Natural killer cell (primary cell): ENCODE measurements at places on chromosomes 3 and 15. TPM values are rescaled to one million over a fixed set of nuclear protein-coding genes. Genes with fewer than 3 reads are reported as not detected.

- DNase-seq: peak; percentile 29
Measured at GRCh38 chr15:70435369-70435768, 328.0 kb downstream of the UACA start.

DNA sequence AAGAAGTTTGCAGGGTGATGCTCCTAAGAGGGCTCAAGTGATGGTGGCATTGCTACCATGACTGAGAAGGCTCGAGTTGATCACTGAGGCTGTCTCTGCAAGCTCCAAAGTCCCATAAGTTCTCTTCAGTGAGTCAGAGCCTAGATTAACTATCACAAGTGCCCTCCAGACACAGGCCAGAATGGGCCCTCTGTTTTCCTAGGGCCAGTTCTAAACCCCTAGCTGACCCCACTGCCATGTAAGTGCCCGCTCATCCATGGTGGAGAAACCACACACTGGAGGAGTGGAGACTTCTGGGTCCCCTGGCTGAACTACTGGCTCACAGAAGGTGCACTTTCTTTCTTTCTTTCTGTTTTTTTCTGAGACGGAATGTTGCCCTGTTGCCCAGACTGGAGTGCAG lies 87.6 kb upstream of the WNT5A start:
- no peak for DNase-seq

DNA sequence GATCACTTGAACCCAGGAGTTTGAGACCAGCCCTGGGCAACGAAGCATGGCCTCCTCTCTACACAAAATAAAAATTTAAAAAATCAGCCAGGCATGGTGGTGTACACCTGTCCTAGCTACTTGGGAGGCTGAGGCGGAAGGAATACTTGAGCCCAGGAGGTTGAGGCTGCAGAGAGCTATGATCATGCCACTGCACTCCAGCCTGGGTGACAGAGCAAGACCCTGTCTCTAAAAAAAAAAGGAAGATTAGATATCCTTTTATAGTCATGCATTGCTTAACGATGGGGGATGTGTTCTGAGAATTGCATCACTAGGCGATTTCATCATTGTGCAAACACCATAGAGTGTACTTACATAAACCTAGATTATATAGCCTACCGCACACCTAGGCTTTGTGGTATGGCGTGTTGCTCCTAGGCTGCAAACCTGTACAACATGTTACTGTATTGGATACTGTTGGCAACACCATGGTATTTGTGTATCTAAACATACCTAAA lies 12.6 kb downstream of the ALAS1 start:
- DNase-seq: no peak

DNA sequence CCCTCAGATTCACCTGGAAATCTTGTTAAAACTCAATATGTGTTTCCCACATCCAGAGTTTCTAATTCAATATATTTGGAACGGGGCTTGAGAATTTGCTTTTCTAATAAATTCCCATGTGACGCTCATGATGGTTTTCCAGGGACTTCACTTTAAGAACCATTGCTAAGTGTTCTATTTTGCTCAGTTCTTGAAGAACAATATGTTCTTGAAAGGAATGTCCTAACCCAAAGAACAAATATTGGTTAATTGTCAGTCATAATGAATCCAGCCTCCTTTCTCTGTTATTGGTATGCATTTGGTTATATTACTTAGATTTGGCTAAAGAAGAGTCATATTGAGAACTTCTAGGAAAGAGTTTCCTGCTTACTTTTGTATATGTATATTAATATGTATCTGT lies 4.4 kb upstream of the PLSCR2 start:
- DNase-seq: no peak

DNA sequence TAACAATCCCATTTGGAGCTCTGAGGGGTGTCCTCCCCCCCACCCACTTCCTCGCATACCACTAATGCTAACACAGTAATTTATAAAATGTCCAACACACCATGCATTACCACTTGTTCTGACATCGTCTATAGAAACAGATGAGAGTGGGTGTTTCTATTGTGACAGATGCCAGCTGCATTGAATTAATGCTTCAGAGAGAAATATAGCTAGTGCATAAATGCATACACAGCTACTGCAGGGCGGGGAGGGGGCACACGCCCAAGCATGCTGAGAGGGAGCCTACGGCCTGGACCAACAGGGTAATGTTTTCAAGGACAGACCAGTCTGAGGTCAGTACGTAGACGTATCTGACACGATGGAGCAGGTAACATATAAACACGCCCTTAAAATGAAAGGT lies 106.0 kb upstream of the FEZF2 start:
- DNase-seq: no peak

GRCh38 chr15:93073465-93073952 lies 15.5 kb downstream of the RGMA start:
- peak; percentile 44 for DNase-seq

- peak; percentile 78 for DNase-seq
Measured at GRCh38 chr15:45205192-45205591, 17.4 kb upstream of the SHF start.

The IL1RAP gene
- 19.8 TPM for total RNA-seq

The SNX22 gene
- 0.80 TPM for total RNA-seq

The NAALADL2 gene
- not detected for total RNA-seq
